ENCODE measurements at places on chromosomes 13 and 19.

DNA sequence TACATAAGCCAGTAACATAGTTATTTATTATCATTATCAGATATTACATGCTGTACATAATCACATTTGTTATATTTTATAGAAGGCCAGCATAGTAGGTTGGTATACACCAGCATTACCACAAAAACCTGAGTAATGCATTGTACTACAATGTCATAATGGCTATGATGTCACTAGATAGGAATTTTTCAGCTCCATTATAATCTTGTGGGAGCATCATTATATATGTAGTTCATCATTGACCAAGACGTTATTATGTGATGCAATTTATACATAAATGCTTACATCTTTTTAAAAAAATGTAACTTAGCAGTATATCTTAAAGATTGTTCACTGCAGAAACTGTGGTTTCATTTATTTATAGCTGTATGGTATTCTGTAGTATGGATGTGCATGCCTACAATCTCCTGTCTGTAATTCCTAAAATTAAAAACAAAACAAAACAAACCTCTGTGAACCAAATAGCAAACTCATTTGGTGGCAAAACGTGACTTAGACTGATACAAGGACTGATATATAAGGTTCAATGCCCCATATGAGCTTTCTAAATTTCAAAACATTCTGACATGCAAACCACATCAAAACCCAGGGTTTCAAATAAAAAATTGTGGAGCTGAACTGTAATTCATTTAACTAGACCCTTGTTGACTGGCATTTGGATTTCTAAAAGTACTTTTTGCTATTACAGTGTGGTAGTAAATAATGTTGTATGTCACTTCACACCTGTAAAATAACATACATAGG, 250.9 kb downstream of the DLEU7 start:
- peak; percentile 80 for DNase-seq

DNA sequence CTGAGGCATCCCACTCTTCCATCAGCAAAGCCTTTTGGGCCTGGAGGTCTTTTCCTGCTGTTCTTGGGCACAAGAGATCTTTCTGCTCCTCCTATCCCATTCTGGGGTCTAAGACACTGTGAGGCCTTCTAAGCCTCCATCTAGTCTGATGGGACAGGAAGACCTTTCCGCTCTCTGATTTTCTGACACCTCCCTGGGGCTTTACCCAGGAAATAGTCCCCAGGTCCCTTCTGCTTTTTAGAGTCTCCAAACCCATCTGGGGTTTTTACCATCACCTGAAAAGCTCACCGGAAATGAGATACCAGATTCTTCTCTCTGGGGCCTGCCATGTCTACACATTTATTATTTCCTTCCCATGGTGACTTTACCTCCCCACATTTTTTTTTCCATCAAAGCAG, 21.1 kb downstream of the CLEC17A start:
- no peak for DNase-seq

GRCh38 chr19:11268783-11269267, 6.5 kb upstream of the DOCK6 start:
- peak; percentile 43 for DNase-seq

DNA sequence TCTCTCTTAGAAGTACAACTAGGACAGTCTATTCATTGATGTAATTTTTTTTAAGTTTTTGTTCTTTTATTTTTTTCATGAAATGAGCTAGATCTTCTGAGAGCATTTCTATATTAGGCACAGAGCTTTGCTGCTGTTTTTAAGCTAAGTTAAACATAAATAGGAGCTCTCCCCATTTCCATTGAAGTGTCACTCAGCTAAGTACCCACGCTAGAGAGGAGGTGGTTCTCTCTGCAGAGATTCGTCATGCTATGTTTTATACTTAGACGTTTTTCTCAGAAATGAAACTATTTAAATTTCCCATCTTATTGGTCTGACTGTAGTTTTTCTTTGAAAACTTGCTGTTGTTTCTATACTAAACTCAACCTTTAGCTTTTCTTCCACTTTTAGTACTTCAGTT, 271.5 kb downstream of the PCDH9 start:
- DNase-seq = no peak

DNA sequence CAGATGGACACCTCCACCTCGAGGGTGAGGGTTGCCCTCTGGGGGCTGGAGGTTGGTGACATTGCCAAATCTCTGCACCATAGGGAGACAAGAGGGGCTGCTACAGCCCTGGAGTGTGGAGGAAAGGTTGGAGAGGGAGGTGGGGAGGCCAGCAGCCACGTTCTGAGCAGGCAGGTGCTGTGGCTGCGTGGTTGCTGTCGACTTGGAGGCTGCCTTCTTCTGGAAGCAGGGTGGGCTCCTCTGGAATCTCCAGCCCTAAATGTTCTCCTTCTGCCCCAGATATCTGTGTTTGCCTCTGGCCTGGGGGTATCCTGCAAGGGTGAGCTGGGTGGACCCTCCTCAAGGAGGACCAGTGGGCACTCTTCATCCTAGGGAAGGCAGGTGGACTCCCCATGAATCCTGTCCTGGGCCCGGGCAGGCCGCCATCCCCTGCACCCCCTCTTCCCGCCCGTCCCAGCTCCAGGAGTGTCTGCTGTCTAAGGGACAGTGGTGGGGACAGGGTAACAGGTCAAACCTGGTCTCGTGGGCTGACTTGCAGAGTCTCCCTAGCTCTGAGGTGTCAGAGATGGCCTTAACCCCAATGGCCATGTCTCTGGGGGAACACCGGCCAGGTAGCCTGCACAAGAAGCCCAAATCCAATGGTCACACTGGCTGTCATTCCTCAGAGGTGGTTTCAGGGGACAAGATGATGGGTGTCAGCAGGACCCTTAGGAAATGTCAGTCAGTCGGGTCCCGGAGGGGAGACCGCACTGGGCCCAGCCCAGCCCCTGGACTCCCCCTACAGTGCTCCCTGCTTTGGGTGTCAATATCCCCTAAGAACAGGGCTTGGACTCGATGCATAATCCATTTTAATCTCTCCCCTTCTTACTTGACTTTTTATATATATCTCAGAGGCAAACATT, 32.3 kb upstream of the ZNF536 start:
- no peak for DNase-seq

DNA sequence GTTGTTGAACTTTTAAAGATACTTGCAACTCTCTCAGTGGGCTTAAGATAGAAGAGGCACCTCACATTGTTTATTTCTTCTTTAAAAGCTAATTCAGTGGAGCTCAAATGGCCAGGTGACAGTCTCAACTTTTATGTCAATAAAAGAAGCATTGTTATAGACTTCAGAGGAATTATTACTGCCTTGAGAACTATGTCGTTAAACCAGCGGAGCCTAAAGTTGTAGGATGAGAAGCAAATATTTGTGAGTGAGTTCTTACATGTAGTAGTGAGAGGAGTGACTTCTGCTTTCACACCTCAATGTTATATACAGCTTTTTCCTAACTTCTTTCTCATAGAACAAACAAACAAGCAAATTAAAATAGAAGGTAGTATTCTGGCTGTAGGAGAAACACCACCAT, 31.2 kb upstream of the DGKH start:
- no peak for DNase-seq

DNA sequence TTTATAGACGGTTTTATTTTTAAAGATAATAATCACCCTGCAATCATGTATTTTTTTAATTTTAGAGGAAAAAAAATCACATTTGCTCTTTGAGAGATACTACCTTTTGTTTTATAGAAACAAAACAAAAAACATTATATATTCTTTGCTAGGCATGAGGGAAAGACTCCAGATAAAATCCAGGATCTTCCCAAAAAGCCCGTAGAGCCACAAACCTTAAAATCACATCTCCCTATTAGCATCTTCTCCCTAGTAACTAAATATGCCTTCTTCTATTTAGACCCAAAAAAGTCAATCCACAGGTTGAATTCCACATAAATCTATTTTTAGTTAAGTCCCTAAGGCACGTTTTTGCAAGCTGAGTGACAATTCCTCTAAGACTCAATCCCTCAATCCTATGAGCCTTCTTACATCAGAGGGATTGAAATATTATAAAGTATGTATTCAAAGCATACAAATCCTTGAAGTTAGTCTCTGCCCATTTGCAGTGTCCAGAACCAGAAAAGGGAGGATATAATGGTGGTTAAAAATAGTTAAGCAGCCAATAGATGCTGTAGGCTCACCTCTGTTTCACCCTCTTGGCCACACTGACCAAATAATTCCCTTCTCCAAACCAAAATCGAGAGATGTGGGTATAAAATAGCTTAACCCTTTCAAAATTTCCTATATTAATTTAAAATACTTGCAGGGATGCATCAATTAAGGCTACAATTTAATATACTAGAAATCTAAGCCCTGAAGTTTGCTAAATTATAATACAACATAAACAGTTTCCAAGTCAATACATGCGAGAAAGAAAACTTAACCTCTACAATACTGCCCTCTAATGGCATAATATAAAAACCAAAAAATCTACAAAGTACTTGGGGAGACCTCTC, 64.0 kb downstream of the SERP2 start:
- DNase-seq = peak; percentile 44

GRCh38 chr19:58572818-58573657, at the start of gene MZF1:
MZF1 (minus strand) TSS chr19:58573335; CDS start chr19:58571389, 1,946 bp downstream.
- DNase-seq = peak; percentile 100

- no peak for DNase-seq
These were observed 1.1 kb upstream of the ZNF581 start for GRCh38 chr19:55642153-55643002.

GRCh38 chr19:39497996-39498797, 550 bp upstream of the DLL3 start:
- no peak for DNase-seq

- DNase-seq = peak; percentile 44
These were observed 194.1 kb upstream of the MIR17HG start for GRCh38 chr13:91153372-91153771.

- no peak for DNase-seq
These were observed 679.3 kb upstream of the GPC6 start for GRCh38 chr13:92547266-92547665.

- no peak for DNase-seq
These were observed 126.8 kb downstream of the RXFP2 start for GRCh38 chr13:31866099-31866498.

GRCh38 chr19:12983542-12984142, 11.6 kb upstream of the NFIX start:
- peak; percentile 72 for DNase-seq

DNA sequence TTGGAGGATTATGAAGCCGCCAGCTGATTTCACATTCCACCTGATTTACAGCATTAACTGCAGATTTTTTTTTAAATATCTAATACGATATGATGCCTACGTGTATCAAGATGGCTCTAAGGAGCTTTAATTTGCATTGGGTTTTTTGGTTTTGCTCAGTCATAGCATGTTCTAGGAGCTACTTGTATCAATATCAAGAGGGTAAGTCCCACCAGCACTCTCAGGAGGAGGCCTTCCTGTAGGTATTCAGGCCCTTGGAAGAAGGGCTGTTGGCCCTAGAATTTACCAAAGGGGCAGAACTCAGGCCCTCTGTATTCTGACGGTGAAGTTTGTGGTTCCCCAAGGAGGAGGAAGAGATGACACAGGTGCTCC, 97.2 kb upstream of the IPO5 start:
- DNase-seq = no peak

DNA sequence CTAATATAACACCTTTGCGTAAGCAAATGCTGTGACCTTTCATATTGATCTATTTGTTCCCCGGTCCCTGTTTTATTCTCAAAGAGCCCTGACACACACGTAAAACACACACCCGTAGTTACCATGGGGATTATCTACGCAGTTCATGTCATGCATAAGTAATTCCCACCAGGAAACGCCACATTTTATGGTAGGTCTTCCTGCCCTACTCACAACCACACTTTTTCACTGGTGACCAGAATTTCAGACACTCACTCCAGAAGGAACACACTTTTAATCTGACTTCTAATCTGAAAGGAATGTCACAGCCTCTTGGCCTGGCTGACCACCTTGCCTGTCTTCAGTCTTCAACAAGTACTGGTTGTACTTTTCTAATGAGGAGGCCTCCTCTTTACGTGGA, 46.8 kb downstream of the SLC7A1 start:
- peak; percentile 46 for DNase-seq

GRCh38 chr13:25766991-25767390, 284.8 kb downstream of the SHISA2 start:
- DNase-seq = no peak

- no peak for DNase-seq
These were observed 133.4 kb upstream of the SPACA7 start for GRCh38 chr13:112242777-112243176.

GRCh38 chr13:26976313-26976712, 195.3 kb downstream of the USP12 start:
- DNase-seq = no peak

- DNase-seq = no peak
These were observed 216.7 kb downstream of the ATP8A2 start for GRCh38 chr13:25588336-25589060.

- no peak for DNase-seq
These were observed 172.5 kb upstream of the SLITRK5 start for GRCh38 chr13:87498681-87499080.

- peak; percentile 75 for DNase-seq
These were observed 44.7 kb upstream of the LATS2 start for GRCh38 chr13:21106089-21106488.

- no peak for DNase-seq
These were observed 789.1 kb upstream of the SLITRK5 start for GRCh38 chr13:86882107-86882506.

- peak; percentile 74 for DNase-seq
These were observed 4.1 kb downstream of the DAZAP1 start for GRCh38 chr19:1411255-1412191.

DNA sequence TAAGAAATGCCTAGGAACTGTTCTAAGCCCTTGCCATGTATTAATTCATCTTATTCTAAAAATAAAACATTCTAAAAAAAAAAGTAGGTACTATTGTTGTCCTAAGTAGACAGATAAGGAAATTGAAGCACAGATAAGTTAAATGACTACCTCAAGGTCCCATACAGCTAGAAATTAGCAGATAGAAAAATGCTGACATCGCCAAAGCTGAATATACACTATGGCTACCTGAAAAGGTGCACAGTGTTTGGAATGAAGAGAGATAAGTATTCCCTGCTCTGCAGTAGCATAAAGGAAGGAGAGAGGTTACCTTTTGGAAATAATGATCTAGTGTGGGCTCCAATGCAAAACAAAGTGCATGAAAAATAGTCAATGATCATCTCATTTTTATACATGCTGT, 65.3 kb downstream of the DCT start:
- DNase-seq = no peak

GRCh38 chr13:109611912-109612691, 174.3 kb downstream of the IRS2 start:
- DNase-seq = no peak

GRCh38 chr13:48255090-48255489, 22.1 kb downstream of the ITM2B start:
- DNase-seq = no peak

DNA sequence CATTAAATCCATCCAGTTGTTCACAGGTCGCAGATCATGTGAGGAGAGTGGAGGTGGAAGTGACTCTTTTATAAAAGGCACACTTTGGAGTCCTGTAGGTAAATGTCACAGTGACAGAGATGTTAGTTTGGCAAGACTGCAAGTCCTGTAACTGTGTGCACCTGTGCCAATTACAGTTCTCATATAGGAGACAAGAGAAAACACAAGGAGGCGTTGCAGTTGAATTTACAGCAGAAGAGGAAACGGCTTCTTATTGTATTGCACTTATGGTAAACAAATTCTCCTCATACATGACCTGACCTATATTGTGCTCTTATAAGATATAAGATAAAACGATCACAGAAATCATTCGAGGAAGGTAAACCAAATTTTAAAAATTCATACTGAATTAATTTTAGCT, 732.8 kb upstream of the SLC10A2 start:
- DNase-seq = no peak

GRCh38 chr19:38412961-38413360, 10.1 kb downstream of the FAM98C start:
- DNase-seq = no peak

- no peak for DNase-seq
These were observed 245.5 kb upstream of the TSHZ3 start for GRCh38 chr19:31594701-31595100.

Measured in AG10803 (cell line).